ENCODE measurements at places on chromosomes 11 and 22.
A peak's percentile ranks its signal among the peaks of the same experiment; 100 is the strongest.

- DNase-seq = no peak
Measured at GRCh38 chr11:99275521-99275920, 254.8 kb downstream of the CNTN5 start.

GRCh38 chr11:75639762-75640181 is 29.1 kb downstream of the MAP6 start:
- no peak for DNase-seq

- DNase-seq = no peak
Measured at GRCh38 chr11:67434395-67434881, 3.0 kb downstream of the PTPRCAP start.

GRCh38 chr11:107040433-107041087 is 22.3 kb upstream of the GUCY1A2 start:
- peak; percentile 24 for DNase-seq

GRCh38 chr22:26592421-26592891 is 2.5 kb upstream of the TPST2 start:
- DNase-seq = peak; percentile 56

DNA sequence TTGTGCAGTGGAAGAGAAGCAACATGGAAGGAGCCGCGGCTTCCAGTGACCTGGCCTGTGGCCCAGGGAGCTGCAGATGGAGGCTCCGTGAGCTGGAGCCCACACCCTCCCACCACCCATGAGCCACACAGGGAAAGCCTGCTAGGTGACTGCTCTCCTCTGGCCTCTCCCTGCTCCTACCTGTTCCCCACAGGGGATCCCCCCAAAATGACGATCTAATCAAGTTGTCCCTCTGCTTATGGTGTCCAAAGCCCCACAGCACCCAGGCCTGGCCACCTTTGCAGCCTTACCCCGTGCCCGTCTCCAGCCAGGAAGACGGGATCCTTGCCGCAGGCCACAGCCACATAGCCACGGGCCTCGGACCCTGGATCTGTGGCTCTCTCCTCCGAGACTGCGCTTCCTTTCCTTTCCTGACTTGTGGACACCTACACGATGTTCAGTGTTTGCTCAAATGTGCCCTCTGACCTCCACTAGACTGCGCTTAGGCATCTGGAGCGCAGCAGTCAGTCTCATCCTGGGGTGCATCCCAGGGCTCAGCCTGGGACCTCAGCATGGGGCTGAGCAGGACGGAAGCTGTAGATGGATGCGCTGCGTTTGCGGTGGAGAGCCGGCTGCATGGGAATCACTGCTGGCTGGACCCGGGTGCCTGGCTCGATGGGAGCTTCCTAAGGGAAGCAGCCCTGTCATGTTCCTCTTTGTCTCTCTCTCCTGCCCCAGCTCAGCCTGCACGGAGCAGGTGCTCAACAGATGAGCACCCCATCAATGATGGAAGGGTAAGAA is 133.3 kb downstream of the ST3GAL4 start:
- no peak for DNase-seq

DNA sequence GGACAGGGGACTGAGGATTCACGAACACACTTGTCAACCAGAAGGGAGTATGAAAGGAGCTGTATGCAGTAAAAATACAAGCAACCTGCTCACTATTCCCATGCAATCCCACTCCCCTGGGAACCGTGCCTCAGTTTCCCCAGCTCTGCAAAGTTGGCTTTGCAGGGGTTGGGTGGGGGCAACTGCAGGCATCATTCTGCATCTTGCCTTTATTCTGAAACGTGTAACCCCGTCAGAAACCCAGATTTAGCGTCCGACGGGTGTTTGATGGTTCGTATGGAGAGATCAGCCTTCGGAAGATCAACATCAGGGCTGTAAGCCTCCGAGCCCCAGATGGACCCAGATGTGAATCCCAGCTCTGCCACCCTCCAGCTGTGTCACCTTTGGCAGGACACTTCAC is 3.6 kb downstream of the CYTH4 start:
- DNase-seq = no peak

All from Kasumi-1 (cell line).